ENCODE measurements at places on chromosomes 2 and 18.

DNA sequence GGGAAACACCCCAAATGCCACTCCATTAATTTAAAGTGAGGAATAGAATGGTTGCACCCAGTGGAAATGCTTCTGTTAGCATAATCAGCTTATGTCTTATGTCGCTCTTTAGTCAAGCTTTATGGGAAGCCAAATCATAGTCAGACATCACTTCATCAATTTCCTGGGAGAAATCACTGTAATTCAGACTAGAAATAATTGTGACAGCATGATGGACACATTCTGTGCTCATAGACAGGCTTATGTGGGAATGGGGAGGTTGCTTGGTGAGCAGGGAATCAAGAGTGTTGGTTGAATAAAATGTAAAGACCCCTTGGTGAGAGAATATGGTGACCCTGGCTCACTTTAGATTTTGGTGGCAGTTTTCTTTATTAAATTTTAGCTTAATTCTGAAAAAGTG lies 174.0 kb downstream of the CTNNA2 start:
- DNase-seq, result no peak

DNA sequence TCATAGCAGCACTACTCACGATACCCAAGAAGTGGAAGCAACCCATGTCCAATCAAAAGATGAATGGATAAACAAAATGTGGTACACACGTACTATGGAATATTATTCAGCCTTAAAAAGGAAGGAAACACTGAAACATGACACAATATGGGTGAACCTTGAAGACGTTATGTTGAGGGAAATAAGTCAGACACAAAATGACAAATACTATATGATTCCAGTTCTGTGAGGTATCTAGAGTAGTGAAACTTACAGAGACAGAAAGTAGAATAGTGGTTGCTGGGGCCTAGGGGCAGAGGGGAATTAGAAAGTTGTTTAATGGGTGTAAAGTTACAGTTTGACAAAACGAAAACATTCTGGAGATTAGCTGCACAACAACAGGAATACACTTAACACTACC lies 24.7 kb downstream of the TLK1 start:
- no peak for DNase-seq

DNA sequence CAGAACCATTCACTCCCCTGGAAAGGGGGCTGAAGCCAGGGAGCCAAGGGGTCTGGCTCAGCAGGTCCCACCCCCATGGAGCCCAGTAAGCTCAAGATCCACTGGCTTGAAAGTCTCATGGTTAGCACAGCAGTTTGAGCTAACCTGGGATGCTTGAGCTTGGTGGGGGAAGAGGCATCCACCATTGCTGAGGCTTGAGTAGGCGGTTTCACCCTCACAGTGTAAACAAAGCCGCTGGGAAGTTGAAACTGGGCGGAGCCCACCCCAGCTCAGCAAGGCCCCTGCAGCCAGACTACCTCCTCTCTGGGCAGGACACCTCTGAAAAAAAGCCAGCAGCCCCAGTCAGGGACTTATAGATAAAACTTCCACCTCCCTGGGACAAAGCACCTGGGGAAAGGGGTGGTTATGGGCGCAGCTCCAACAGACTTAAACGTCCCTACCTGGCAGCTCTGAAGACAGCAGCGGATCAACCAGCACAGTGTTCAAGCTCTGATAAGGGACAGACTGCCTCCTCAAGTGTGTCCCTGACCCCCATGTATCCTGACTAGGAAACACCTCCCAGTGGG lies 14.7 kb upstream of the TTC32 start:
- DNase-seq, result no peak

DNA sequence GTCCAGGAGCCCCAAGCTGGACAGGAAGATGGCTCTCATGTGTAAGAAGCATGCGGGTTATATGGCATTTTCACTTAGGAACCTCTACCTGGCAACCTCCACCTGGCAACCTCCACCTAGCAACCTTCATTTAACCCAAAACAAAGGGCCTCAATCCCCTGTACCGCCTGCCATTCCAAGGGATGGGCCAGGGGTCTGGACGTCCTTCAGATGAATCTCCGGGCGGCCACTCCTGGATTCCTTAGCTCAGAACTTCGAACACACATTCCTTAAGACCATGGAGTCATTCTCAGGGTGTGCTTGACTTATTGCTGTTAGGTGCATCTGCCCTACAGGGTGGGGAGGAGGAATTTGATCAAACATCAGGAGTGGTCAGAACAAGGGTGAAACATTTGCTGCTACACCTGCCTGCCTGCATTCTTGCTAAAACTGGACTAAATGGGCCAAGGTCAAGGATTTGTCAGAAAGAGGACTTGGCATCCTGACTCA lies 277.6 kb downstream of the PHLPP1 start:
- DNase-seq, result no peak

DNA sequence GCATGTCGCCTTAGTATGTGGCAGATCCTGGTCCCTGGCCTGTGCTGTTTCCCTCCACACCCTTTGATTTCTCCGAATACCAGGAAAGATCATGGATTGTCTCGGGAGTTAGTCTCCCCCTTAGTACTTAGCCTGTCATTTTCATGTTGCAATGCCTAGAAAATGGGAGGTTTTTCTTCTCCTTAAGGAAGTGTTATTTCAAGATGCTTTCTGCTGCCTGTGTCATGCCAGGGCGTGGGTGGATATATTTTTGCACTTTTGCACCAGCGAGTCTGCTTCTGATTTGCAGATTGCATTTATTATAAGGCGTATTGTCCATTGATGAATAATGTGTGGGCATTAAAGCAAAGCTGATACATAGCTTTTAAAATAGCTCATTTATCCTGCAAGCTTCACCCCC lies 223.5 kb downstream of the NEDD4L start:
- no peak for DNase-seq

- no peak for DNase-seq
Measured at GRCh38 chr2:119608553-119608952, 64.3 kb downstream of the CFAP221 start.

GRCh38 chr2:71756280-71756906 lies 303.0 kb downstream of the DYSF start:
- DNase-seq, result no peak

DNA sequence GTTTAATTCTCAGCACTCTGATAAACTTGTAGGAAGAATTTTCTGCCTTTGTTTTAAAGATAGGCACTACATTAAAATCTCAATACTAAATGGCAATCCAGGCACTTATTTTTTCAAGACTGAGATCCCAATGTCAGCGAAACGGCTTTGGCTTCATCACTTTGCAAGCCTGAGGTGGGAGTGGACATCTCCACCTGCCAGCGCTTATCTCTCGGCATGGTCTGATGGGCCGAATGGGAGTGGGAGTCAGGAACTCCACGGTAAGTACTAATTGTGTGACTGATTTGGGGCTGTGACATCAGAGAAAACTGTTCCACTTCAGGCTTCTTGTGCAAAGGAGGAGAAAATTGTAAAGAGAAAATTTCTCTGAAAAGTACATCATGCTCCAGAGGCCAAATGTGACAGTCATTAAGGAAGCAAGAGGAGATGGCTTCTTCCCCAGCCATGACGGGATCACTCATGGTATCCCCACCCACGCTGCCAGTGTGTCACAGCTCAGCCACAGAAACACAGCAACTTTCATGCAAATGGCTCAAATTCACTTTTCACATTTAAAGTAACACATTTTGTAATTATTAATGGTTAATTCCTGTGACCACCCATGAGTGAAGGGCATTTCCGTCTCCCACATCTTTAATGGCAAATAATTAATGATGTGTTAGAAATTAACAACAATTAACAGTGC lies 385.5 kb upstream of the HNRNPA3 start:
- DNase-seq, result no peak

GRCh38 chr18:48638896-48639771 lies 100.3 kb downstream of the CTIF start:
- no peak for DNase-seq

- DNase-seq, result no peak
Measured at GRCh38 chr18:36296650-36297416, 680 bp upstream of the FHOD3 start.

GRCh38 chr2:134123332-134123731 lies 130.5 kb upstream of the MGAT5 start:
- DNase-seq, result no peak

DNA sequence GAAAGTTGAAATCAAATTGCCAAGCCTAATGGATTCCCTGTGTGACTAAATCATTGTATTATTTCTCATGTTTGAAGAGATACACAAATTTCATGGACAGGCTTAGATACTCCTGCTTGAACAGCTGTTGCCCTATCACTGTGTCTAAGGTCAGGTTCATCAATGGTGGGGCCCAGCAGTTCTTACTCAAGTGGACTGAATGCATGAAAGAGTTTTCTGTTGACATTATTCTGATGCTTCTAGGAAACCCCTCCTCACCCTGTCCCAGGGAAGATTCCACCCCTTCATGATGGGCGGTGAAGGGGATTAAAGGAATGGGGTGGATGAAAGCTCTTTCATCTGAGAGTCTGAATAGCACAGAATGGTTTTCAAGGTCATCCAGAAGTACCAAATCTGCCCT lies 148.8 kb downstream of the INO80D start:
- no peak for DNase-seq

DNA sequence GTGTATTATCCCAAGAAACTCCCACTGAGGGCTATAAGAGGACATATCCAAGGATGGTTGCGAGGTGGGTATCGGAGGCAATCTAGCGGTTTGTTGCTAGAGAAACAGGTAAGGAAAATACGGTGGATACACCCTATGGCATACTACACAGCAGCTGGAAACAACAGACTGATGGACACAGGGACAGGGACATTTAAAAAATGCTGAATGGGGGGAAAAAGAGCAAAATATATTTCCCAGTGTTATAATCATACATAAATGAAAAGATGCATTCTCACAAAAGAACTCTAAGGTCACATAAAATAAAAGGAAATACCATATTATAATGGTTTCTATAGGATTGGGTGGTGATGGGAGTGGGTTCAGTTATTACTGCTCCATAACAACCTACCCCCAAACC lies 95.9 kb downstream of the SMC6 start:
- DNase-seq, result no peak

DNA sequence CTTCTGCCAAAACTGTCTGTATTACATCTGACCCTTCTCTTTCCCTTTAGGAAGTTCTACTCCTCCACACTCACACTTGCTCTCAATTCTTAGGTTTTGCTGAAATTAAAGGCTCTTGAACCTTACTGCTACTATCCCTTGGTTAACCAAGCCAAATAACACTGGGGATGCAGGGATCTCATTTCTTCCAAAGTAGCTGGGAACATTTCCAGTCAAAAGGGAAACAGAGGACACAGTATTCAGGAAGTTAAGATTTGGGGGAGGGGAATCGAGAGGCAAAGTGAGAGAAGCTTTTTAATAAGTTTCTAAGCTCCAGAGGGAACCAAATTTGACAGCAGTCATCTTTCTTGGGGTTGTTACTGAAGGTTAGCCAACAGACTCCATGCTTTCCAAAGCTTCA lies 6.2 kb downstream of the SEPTIN2 start:
- DNase-seq, result no peak

GRCh38 chr2:187138265-187138664 lies 289.3 kb upstream of the ZSWIM2 start:
- no peak for DNase-seq

DNA sequence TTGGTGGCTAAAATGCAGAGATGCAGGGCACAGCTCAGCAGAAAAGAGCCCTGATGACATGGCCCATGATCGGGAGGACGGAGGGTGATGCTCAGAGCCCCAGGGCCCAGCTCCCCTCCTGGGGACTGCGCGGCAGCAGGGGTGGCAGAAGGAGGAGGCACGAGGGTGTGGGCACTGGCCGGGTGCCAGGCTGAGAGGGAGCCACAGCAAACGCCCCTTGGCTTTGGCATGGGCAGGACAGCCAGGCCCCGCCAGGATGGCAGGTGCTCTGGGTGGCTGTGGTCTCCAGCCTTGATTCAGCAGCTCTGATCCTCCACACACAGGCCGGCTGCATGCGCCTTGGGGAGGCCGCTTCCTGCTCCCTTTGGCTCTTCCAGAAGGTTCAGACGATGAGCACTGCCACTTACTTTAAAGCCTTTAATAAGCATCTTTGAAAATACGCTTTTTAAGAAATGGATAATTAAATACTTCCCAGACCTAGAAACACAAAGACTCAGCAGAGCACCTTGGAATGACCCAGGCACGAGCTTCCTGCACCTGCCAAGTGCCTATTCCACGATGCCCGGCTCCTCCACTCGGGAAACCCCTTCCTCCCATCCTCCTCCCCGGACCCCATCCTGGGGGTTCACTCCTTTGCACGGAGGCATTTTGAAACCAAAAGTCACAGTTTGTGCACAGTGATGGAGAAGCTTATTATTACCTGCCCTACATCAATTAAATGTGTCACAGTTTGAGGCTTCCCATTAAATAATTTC lies 78.5 kb upstream of the SNTG2 start:
- no peak for DNase-seq

- no peak for DNase-seq
Measured at GRCh38 chr2:20430461-20431300, 16.2 kb upstream of the RHOB start.

DNA sequence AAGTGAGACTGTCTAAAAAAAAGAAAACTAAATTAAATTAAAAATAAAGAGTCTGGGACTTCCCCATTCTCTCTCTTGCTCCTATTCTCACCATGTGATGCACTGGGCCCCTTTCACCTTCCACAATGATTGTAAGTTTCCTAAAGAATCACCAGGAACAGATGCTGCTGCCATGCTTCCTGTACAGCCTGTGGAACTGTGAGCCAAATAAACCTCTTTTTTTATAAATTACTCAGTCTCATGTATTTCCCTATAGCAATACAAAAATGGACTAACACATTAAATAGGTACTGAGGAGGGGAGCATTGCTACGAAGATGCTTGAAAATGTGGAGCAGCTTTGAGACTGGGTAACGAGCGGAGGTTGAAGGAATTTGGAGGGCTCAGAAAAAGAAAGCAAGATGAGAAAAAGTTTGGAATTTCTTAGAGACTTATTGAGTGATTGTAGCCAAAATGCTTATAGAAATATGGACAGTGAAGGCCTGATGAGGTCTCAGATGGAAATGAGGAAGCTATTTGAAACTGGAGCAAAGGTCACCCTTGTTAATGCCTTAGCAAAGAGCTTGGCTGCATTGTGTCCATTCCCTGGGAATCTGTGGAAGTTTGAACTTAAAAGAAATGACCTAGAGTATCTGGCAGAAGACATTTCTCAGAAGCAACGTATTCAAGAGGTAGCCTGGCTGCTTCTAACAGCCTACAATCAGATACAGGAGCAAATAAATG lies 128.7 kb downstream of the EIPR1 start:
- DNase-seq, result no peak

GRCh38 chr2:130728007-130728454 lies 839 bp upstream of the GPR148 start:
- no peak for DNase-seq

GRCh38 chr2:64601034-64601754 lies 52.5 kb downstream of the SERTAD2 start:
- no peak for DNase-seq

GRCh38 chr2:111119822-111120252 lies 877 bp upstream of the BCL2L11 start:
- no peak for DNase-seq

GRCh38 chr2:168030862-168031624 lies 216.4 kb downstream of the STK39 start:
- DNase-seq, result no peak

GRCh38 chr2:241959751-241960269 lies 90.3 kb downstream of the RTP5 start:
- DNase-seq, result no peak

- DNase-seq, result no peak
Measured at GRCh38 chr2:223357076-223357475, 245.1 kb downstream of the SCG2 start.

All from stimulated activated CD4-positive, alpha-beta T cell treated with anti-CD3 and anti-CD28 coated beads, Interleukin-1b, Interleukin-23, amount 100 ng/mL, for 1 hour (primary cell).